ENCODE measurements at places on chromosomes 5 and 9. TPM values are rescaled to one million over a fixed set of nuclear protein-coding genes. Genes with fewer than 3 reads are reported as not detected.

The LCN2 gene
- not detected for total RNA-seq

The FOXD4L3 gene
- not detected for total RNA-seq

The FBXL7 gene
- 17.3 TPM for total RNA-seq

GRCh38 chr9:69376651-69377050 lies 51.6 kb downstream of the ENTREP1 start:
- H3K27ac ChIP-seq = peak overlapping the region; percentile 49
- peak overlapping the region; percentile 69 for H3K4me3 ChIP-seq
- peaks cover 49% of the 10 kb centered on the region for H3K4me1 ChIP-seq
- peak; percentile 77 for DNase-seq
- H3K36me3 ChIP-seq = no peaks in the 10 kb centered on the region

- H3K27ac ChIP-seq = no peak overlapping the region
- no peak for DNase-seq
- H3K4me3 ChIP-seq = no peak overlapping the region
- peaks cover 8% of the 10 kb centered on the region for H3K4me1 ChIP-seq
- peaks cover 23% of the 10 kb centered on the region for H3K27me3 ChIP-seq
These were observed 9.8 kb upstream of the CCDC69 start for GRCh38 chr5:151233616-151234085.

- no peak for DNase-seq
- no peak overlapping the region for H3K27ac ChIP-seq
- peaks cover 4% of the 10 kb centered on the region for H3K36me3 ChIP-seq
- no peaks in the 10 kb centered on the region for H3K27me3 ChIP-seq
These were observed 13.4 kb downstream of the SLC44A1 start for GRCh38 chr9:105257809-105258208.

The PRSS3 gene
- 29.5 TPM for total RNA-seq

GRCh38 chr9:92671323-92671722 lies 1.4 kb upstream of the IPPK start:
- H3K4me3 ChIP-seq = peak overlapping the region; percentile 96
- peak overlapping the region; percentile 97 for H3K27ac ChIP-seq
- peaks cover 21% of the 10 kb centered on the region for H3K36me3 ChIP-seq
- DNase-seq = peak; percentile 51
- peaks cover 32% of the 10 kb centered on the region for H3K4me1 ChIP-seq

DNA sequence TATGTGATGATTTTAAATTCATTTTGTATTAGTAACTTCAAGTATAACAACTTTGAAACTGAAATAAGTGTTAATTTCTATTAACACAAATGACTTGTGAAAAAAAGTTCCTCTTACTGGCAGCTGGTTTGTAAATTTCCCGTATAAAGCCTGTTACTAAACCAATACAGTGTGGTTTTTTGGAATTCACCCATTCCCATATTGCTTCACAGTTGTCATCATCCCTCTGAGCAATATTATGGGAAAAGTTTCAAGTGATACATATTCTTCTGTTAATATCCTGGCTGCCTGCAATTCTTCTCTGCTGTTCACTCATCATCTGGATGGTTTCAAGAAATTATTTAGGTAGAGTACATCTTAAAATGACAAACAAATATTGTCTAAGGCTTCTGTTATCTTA lies 1185.1 kb upstream of the C9orf72 start:
- DNase-seq = no peak
- no peaks in the 10 kb centered on the region for H3K36me3 ChIP-seq
- H3K27me3 ChIP-seq = no peaks in the 10 kb centered on the region

DNA sequence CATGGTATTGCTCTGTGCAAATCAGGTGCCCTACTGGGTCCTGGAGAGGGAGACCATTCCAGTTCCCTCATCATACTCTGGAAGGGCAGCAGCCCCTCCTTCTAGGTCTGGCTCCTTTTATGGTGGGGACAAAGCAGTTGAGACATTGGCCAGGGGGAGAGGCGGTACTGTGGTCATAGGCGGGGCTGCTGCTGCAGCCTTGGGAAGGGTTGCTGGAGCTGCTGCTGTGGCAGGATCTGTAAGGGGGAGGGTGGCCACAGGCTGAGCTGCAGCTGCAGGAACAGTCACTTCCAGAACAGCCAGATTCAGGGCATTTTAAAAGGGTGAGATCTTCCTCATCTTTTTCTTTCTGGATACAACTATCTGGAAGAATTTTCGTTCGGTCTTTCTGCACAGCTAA lies 233.0 kb upstream of the SGCD start:
- no peak overlapping the region for H3K4me3 ChIP-seq
- no peaks in the 10 kb centered on the region for H3K4me1 ChIP-seq
- H3K36me3 ChIP-seq = peaks cover 7% of the 10 kb centered on the region
- H3K27ac ChIP-seq = no peak overlapping the region

GRCh38 chr9:124309667-124310084 lies 51.9 kb downstream of the NEK6 start:
- H3K27ac ChIP-seq = peak overlapping the region; percentile 85
- H3K4me1 ChIP-seq = peaks cover 43% of the 10 kb centered on the region
- peaks cover 25% of the 10 kb centered on the region for H3K36me3 ChIP-seq
- DNase-seq = peak; percentile 95
- peak overlapping the region; percentile 54 for H3K4me3 ChIP-seq

DNA sequence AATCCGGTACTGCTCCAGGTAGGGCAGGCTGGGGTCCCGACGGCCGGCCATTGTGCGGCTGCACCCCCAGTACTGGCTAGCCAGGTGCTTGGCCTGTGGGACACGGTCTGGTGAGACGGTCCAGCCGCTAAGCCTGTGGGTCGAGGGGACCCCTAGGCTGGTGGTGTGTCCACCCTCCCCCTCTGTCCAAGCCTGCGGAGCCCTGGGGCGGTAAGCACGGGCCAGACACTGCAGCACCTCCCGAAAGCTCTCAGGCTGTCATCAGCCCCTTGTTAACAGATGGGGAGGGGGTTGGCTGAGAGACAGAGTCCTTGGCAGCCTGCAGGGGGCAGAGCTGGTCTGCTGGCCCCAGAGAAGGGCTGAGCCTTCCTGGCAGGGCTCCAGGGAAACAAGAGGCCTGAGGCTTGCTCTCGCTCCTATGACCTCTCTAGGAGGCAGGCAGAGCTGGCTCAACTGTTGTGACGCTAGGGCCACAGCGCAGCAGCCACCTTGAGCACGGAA lies 11.8 kb upstream of the MRNIP start:
- H3K4me3 ChIP-seq = no peak overlapping the region
- H3K4me1 ChIP-seq = no peaks in the 10 kb centered on the region
- H3K27ac ChIP-seq = no peak overlapping the region
- H3K27me3 ChIP-seq = no peaks in the 10 kb centered on the region
- DNase-seq = peak; percentile 23

The SPAG8 gene
- 1.3 TPM for total RNA-seq

The PLCXD3 gene
- 0.05 TPM for total RNA-seq

DNA sequence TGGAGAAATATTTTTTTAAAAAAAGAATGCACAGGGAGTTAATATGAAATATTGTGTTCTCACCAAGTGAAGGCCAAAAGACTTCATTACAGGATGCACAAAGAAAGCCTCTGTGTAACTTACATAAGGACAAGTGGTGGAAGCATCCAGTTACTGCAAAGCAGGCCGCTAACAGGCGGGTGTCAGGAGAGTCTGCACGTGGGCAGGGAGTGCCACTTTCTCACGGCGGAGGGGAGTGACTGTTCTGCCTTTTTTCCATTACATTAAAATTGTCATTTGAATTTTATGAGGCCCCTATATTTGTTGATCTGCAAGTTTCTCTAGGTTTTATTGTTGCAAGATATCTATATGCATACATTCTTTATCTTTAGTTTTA lies 28.1 kb upstream of the SPATA31E1 start:
- no peak for DNase-seq
- H3K27ac ChIP-seq = no peak overlapping the region
- no peaks in the 10 kb centered on the region for H3K27me3 ChIP-seq
- H3K4me1 ChIP-seq = peaks cover 18% of the 10 kb centered on the region

GRCh38 chr9:96620832-96621269 lies 1.2 kb upstream of the CDC14B start:
- H3K36me3 ChIP-seq = no peaks in the 10 kb centered on the region
- H3K27me3 ChIP-seq = no peaks in the 10 kb centered on the region
- H3K4me1 ChIP-seq = peaks cover 39% of the 10 kb centered on the region
- no peak overlapping the region for H3K27ac ChIP-seq
- H3K4me3 ChIP-seq = no peak overlapping the region

The OMD gene
- not detected for total RNA-seq

The TLX3 gene
- not detected for total RNA-seq

GRCh38 chr5:87900419-87900818 lies 368.2 kb downstream of the TMEM161B start:
- no peaks in the 10 kb centered on the region for H3K27me3 ChIP-seq
- no peak overlapping the region for H3K4me3 ChIP-seq
- peaks cover 5% of the 10 kb centered on the region for H3K36me3 ChIP-seq
- DNase-seq = no peak

- H3K4me1 ChIP-seq = no peaks in the 10 kb centered on the region
- H3K36me3 ChIP-seq = peaks cover 5% of the 10 kb centered on the region
- peaks cover 3% of the 10 kb centered on the region for H3K27me3 ChIP-seq
- no peak overlapping the region for H3K4me3 ChIP-seq
- H3K27ac ChIP-seq = no peak overlapping the region
These were observed 65.7 kb upstream of the TBC1D9B start for GRCh38 chr5:179973391-179973790.

DNA sequence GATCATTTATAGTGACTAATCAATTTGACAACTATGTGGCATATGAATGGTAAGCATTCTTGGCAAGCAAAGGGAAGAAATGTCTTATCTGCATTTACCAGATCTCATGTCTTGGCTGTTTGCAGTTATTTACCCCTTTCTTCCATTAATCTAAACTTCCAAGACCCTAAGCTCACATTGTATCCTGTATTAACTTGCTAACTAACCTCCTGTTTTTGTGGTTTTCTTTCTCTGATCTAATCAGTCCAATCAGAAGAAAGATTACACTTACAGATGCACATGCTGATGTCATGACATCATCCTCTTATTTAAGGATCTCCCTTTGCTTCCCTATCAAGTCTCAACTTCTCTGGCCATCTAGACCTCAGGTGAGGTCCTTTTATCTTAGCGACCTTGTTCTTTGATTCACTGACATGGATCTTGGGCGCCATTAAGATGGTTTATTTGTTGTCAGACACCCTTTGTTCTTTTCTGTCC lies 95.5 kb downstream of the F2RL2 start:
- peaks cover 9% of the 10 kb centered on the region for H3K4me1 ChIP-seq
- peaks cover 5% of the 10 kb centered on the region for H3K27me3 ChIP-seq
- H3K4me3 ChIP-seq = no peak overlapping the region
- no peak for DNase-seq

GRCh38 chr5:10778179-10778910 lies 17.3 kb upstream of the DAP start:
- H3K27ac ChIP-seq = no peak overlapping the region
- peaks cover 4% of the 10 kb centered on the region for H3K27me3 ChIP-seq
- H3K36me3 ChIP-seq = no peaks in the 10 kb centered on the region
- H3K4me3 ChIP-seq = no peak overlapping the region
- DNase-seq = no peak
- H3K4me1 ChIP-seq = peaks cover 11% of the 10 kb centered on the region

Measured in HFFc6 (cell line).